ENCODE measurements at places on chromosomes 4 and X. TPM values are rescaled to one million over a fixed set of nuclear protein-coding genes. Genes with fewer than 3 reads are reported as not detected.

The MAP7D3 gene
- 29.1 TPM for total RNA-seq

The ATOH1 gene
- total RNA-seq, result not detected

The ARHGAP36 gene
- not detected for total RNA-seq

The YIPF7 gene
- not detected for total RNA-seq

The MAGEB17 gene
- total RNA-seq, result not detected

The NAA11 gene
- total RNA-seq, result not detected

The DCX gene
- not detected for total RNA-seq

The USP46 gene
- 9.9 TPM for total RNA-seq

The ASMTL gene
- 45.4 TPM for total RNA-seq

The LRIT3 gene
- total RNA-seq, result not detected

The STK32B gene
- not detected for total RNA-seq

The IKBKG gene
- total RNA-seq, result 41.2 TPM

The POU4F2 gene
- total RNA-seq, result not detected

The TCEAL5 gene
- not detected for total RNA-seq

The MEPE gene
- not detected for total RNA-seq

The NPY2R gene
- not detected for total RNA-seq

The GABRE gene
- total RNA-seq, result not detected

The KLHL13 gene
- 0.20 TPM for total RNA-seq

The STATH gene
- not detected for total RNA-seq

The DUX4 gene
- total RNA-seq, result not detected
